Suppressor macrophage treated with lipopolysaccharide for 1 hour (primary cell): ENCODE measurements at places on chromosomes 4 and X.

DNA sequence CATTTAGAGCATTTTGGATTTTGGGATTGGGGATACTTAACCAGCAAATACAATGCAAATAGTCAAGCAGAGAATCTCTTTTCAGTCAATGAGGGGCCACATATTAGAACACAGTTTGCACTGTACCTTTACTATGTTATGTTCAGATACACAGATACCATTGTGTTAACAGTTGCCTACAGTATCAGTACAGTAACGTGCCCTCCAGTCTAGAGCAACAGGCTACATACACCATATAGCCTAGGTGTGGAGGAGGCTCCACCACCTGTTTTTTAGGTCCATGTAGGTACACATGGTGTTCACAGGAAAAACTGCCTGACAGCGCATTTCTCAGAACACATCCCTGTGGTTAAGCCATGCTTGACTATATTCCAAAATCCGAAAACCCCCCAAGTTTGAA, 9.1 kb downstream of the GRPEL1 start:
- DNase-seq, result no peak

DNA sequence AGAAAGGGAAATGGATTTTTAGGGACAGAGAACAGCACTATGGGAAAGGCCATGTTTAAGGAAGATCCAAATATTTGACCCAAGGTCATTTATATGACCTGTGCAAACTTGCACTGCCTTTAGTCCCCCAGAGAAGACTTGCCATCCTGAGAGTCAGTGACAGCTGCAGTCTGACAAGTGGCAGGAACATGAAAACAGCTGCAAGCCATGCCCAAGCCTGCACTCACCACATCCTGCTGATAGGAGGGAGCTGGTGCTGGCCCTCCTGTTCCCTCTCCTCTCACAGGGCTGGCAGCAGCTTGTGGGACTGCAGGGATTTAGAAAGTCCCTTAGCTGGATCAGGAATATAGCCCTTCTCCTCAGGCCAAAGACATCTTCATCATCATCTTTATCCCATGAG, 187.7 kb downstream of the RAP1GDS1 start:
- DNase-seq, result no peak

GRCh38 chrX:120453985-120454384, 15.1 kb downstream of the LAMP2 start:
- no peak for DNase-seq

GRCh38 chrX:96615448-96615847, 69.2 kb upstream of the DIAPH2 start:
- DNase-seq, result no peak

DNA sequence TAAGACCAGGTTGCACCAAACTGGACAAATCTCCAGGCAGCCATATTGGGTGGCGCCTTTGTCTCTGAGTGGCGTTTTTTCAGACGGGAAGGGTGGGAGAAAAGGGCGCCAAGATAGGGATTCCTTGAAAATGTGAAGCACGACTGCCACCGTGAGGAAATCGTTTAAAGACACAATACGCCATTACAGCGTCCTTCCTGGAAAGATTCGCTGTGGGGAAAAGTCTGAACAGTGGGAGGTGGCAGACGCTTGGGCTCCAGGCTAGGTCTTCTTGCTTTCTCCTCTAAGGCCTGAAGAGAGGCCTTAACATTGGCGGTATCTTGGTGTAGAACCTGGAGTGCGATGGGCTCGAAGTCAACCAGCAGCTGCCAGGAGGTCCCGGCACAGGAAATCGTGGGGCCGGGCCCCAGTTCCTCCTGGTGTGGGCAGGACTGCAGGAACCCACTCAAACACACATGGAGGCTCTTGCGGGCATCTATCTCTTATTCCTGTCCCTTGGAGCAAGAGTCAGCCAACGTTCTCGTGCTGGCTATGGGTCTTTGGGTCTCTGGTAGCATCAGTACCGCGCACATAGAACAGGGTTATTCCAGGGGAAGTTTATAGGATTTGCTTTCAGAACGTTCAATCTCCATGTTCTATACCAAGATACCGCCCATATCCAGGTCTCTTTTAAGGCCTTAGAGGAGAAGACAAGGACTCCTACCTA, 208.8 kb downstream of the OR13H1 start:
- DNase-seq, result no peak

DNA sequence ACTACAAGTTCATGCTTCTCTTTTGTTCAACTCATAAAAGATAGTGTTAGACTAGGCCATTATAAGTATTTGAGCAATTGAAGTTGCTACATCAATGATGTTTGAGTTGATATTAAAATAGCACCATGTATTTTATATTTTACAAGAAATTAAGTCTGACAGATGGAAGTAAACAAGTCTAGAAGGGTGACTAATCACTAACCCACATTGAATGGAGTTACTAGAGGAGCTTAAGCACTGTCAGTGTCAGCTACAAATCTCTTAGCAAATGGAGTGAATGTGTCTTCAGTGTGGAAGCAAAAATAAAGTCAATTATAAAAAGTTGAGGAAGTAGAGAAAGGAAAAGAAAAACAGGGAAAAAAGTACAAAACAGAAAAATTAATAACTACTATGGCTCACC, 592.5 kb downstream of the PCDH18 start:
- DNase-seq, result no peak

- DNase-seq, result no peak
These were observed 116.7 kb downstream of the CDKL5 start for GRCh38 chrX:18542131-18542530.

GRCh38 chrX:2967584-2967983, 38.4 kb upstream of the ARSD start:
- no peak for DNase-seq

DNA sequence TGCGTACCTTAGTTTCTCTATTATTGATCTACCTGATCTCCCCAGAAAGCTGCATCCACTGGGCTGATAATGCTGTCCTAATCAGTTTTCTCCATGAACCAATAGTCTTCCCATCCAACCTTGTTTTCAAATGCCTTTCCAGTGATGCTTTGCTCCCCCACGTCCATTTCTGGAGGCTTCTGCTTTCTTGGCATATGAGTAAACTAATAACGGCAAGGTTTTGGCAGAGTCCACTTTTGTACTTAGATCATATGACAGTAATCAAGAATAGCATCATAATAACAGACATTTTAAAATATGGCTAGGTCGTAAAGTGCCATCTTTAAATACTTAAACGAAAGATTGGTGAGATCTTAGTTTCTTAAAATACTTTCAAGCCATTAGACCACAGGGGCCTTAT, 38.4 kb upstream of the FAM9B start:
- no peak for DNase-seq

DNA sequence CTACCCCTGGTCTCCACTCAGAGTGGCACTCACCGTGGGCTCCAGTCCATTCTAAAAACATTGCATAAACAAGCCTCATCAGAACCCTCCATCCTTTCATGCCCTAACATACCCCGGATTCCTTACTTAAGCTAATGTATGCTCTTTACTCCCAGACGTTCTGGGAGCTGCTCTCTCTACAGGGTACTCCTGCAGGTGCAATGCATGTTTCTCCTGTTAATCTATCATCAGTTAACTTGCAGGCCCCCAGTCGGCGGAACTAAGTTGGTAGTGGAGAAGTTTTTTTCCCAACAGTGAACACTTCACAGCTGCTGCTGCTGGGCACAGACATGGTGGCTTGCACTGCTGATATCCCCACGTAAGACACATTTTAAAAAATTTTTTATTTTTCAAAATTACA, 161.6 kb upstream of the FAT1 start:
- no peak for DNase-seq

- peak; percentile 27 for DNase-seq
These were observed 116.2 kb downstream of the TMA16 start for GRCh38 chr4:163610648-163611047.

- DNase-seq, result no peak
These were observed 236.6 kb downstream of the DCHS2 start for GRCh38 chr4:154254999-154255398.

DNA sequence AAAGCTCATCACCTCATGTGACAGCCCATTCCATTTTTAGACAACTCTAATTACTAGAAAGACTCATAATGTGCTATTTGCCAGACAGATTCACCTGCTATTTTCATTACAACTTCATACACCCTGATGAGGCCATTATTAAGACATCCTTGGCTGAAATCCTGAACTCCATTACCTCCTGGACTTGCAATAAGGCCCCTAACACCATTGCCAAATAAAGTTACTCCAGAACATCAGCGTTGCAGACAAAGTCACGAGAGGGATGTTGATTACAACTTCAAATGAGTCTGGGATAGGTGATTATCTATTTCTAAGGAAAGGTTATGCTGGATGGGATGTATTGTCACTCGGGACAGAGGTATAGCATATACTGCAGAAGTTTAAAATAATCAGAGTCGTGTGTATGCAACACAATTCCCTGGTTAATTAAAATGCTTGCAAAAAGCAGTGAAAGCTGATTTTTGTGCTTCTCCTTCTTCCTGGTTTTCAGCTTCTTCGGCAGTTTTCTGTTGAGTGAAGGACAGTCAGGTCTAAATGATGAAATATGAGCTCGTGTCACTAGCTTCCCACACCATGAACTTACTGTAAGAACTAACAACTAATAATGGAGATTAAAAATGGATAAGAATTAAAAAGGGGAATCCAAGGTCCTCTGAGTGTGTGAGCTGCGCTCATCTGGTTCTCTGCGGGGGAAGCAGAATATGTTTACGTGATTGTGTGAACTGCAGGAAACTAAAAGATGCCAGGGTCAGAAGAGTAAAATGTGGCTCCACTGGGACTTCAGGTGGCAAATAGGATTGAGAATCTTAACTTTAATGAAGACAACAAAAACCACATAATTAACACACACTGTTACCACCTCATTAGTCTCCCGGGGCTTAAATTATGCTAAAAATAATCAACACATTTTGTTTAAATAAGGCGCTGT, 17.6 kb upstream of the SOD3 start:
- DNase-seq, result no peak

- no peak for DNase-seq
These were observed 30.4 kb upstream of the CLTRN start for GRCh38 chrX:15694941-15695451.

GRCh38 chr4:67573193-67573592, 14.7 kb downstream of the STAP1 start:
- DNase-seq, result no peak

- DNase-seq, result no peak
These were observed 12.5 kb upstream of the KIAA0232 start for GRCh38 chr4:6769989-6770420.

- peak; percentile 70 for DNase-seq
These were observed 6.4 kb upstream of the SMIM9 start for GRCh38 chrX:154840856-154841255.

- DNase-seq, result no peak
These were observed 80.3 kb downstream of the PPEF2 start for GRCh38 chr4:75821966-75822365.

DNA sequence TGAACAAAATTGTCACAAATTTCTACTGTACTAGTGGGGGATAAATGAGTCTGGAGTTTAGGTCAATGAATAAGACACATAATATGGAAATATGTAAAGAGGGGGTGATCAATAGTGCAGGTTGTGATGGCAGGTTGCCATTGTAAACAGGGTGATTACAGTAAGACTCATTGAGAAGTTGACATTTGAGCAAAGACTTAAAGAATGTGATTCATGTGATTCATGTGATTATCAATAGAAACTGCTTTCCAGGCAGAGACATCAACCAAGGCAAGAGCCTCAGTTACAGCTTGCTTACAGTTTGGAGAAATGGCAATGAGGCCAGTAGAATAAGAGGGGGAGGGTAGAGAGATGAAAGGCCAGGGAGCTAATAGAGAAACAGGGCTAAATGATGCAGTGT, 45.8 kb upstream of the GIMD1 start:
- DNase-seq, result no peak

DNA sequence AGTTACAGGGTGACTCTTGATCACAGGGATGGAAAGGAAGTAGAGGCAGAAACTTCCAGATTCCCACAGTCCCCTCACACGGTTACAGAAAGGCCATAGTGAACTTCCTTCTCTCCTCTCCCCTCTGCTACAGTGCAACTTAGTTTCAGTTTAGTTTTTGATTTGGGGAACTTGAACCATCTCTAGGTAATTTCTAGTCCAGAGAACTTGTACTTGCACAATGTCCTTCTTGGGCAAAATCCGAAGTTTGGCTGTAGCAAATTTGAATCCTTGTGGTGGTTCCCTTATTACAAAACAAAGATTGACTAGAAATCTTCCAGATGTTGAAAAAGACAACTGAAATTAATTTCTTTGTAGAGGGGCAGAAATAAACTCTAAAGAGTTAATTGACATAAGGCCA, 1.2 kb upstream of the BLTP1 start:
- peak; percentile 71 for DNase-seq

DNA sequence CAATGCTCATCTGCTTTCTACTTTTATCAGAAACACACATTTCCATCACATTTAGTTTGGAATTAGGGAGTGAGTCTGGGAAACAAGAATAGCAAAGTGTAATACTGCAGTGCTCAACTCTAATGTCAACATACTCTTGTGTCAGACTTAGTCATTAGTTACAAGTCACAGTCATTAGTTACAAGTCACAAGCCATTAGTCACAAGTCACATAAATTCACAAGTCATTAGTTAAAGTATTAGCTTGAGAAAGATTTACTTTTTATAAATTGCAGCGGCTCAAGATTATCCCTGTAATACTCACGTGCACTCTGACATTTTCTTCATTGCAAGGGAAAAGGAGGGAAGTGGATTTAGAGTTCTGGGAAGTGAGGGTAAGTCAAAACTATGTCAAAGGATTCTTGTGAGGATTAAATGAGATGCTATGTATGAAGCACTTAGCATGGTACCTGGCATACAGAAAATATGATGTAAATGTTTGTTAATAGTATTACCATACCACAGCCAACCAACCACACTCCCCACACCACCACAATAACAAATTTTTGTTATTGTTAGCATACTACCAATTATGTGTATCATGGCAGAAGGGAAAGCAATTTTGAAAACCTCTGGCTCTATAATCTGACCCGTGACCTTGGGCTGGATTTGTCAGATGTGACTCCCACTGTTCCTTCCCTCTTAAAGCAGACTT, 116.6 kb downstream of the ARHGAP24 start:
- peak; percentile 61 for DNase-seq

DNA sequence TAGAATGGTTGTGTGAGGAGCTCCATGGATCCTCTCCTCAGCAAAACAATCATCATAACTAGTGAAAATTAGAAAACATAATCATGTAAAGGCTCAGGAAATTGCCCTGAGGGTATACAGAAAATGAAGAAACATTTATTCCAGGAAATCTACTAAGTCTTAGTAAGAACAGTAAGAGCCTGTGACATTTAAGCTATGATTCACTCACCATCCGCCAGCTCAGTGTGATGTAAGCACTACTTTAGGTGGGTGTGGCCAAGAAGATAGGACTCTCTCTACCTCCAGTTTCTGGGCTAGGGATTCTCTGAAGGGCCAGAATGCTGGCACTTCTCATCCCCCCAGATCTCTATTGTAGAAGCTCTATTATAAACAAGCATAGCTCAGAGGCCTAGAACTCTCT, 147.5 kb downstream of the DLG3 start:
- DNase-seq, result peak; percentile 3

DNA sequence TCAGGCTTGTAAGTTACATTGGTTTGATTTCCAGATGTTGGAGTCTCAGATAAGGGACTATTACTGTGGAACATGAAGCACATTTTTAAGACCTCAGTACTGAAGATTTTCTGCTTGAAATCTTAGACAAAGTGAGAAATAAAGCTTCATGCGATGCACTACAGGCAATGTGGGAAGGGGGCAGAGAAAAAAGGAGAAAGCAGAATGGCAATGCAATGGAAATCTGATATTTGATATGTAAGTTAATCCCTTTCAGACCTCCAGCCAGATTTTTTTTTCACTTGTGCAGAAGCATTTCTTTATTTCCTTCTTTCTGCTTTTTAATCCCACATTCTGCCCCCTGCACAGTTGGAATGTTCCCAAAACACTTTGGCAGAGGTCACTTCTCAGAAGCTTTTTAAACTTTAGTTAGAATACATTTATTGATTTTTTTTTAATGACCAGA, 174.3 kb downstream of the ADGRL3 start:
- DNase-seq, result no peak
